ENCODE measurements at places on chromosomes 4 and X.

- no peak for DNase-seq
Measured at GRCh38 chrX:72351606-72352334, 46.1 kb upstream of the CITED1 start.

DNA sequence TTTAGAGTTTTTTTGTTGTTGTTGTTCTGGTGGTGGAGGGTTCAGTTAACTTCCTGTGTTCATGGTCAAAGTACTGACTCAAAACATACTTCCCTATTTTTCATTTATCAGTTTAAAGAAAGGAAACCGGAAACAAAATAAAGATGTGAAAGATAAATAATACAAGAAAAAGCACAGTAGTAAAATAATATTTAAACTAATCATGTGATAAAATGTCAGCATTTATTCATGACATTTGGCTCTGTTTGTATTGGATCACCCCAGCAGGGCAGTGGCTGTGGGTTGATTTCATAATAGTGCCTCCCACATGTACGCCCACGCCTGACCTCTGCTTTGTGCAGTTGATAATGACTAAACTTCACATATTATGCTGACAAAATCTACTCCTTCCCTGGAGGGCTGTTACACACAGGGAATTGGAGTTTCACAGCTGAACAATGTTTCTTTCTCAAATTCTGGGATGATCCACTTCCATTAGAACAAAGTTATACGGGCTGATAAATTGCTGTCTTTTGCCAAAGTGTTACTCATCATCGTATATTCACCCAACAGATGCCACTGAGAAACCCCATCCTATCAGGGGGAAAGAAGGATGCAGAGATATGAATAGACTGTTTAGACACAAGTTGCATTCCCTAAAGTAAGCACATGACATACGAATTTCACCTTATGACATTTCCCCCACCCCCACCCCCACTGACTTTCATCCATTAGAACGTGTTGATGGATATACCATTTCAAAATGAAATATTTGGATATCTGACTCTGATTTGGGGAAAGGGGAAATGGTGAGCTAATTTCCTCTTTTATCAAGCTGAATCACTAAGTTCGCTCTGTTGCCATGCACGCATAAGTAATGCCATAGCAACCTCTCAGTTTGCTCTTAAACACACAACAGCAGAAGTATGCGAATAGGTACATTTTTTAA lies 48.3 kb downstream of the AMELX start:
- no peak for DNase-seq

GRCh38 chrX:45614853-45615252 lies 414.2 kb upstream of the DIPK2B start:
- no peak for DNase-seq

- no peak for DNase-seq
Measured at GRCh38 chr4:73676136-73676535, 55.9 kb upstream of the RASSF6 start.

DNA sequence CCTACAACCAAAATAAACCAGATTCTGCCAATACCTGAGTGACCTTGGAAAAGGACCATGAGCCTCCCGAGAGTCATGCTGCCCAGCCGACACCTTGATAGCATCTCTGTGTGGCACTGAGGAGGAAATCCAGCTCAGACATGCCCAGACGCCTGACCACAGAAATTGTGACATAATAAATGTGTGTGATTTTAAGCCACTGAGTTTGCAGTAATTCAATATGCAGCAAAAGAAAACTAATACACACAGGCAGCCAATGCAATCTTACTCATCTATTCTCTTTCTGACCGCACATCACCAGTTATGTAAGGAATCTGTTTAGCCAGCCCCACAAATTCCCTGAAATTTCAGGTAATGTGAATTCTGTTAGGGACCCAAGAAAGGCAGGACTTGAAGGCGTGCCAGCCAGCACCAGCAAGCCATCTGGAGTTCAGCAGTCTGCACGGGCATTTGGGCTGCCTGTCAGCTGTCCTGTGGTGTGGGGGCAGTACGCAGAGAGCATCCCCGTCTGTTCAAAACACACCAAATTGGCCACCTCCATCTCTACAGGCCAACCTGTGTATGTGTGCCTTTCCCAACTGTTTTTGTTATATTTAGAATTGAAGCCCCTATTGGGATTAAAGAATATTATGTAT lies 176.4 kb downstream of the NLGN4X start:
- DNase-seq, result no peak

GRCh38 chrX:139093201-139093600 lies 381.7 kb upstream of the FGF13 start:
- no peak for DNase-seq

DNA sequence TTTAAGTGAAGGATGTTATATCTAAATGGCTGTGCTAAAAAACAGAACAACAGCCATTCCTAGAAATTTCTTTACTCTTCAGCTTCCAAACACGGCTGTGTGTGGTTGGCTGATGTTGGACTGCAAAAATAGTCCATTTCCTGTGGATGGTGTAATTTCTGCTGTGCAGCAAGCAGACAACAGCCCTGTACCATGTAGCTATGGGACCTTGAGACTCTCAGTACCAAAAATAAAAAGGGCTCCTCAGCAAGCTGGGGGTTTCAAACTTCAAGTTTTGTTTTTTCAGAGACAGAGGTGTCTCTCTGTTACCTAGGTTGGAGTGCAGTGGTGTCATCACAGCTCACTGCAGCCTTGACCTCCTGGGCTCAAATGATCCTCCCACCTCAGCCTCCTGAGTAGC lies 18.1 kb downstream of the CD40LG start:
- no peak for DNase-seq

- no peak for DNase-seq
Measured at GRCh38 chrX:41692162-41692749, 3.5 kb downstream of the GPR34 start.

- DNase-seq, result no peak
Measured at GRCh38 chrX:14501327-14501726, 28.0 kb upstream of the GLRA2 start.

GRCh38 chrX:134642386-134642785 lies 15.9 kb downstream of the PLAC1 start:
- no peak for DNase-seq

- no peak for DNase-seq
Measured at GRCh38 chr4:5638976-5639375, 69.4 kb downstream of the EVC2 start.

- DNase-seq, result no peak
Measured at GRCh38 chr4:24400537-24400936, 183.8 kb downstream of the DHX15 start.
